SIG-M5 (cell line): ENCODE measurements at places on chromosomes 4 and X.
A peak's percentile ranks its signal among the peaks of the same experiment; 100 is the strongest.

DNA sequence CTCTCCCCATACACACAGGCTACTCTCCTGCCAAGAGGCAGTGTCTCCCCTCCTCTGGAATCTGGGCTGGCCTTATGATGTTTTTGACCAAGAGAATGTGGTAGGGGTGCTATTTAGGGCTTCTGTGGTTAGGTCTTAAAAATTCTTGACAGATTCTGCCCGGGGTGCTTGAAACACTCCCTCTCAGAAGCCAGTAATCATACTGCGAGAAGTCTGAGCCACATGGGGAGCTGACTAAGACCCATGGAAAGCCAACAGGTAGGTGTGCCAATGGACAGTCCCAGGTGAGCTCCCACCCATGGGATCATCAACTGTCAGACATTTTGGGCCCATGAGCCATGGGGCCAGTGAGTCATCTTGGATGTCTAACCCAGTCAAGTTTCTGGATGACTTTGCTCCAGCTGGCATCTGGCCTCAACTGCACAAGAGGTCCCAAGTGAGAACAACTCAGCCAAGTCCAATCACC, 315.7 kb downstream of the FBXW7 start:
- no peak for DNase-seq

- no peak for DNase-seq
Observed at GRCh38 chr4:130689181-130689580, 1593.2 kb downstream of the C4orf33 start.

GRCh38 chr4:145681956-145682355, 2.0 kb downstream of the C4orf51 start:
- no peak for DNase-seq

GRCh38 chr4:78293821-78294301, 236.7 kb downstream of the FRAS1 start:
- no peak for DNase-seq

DNA sequence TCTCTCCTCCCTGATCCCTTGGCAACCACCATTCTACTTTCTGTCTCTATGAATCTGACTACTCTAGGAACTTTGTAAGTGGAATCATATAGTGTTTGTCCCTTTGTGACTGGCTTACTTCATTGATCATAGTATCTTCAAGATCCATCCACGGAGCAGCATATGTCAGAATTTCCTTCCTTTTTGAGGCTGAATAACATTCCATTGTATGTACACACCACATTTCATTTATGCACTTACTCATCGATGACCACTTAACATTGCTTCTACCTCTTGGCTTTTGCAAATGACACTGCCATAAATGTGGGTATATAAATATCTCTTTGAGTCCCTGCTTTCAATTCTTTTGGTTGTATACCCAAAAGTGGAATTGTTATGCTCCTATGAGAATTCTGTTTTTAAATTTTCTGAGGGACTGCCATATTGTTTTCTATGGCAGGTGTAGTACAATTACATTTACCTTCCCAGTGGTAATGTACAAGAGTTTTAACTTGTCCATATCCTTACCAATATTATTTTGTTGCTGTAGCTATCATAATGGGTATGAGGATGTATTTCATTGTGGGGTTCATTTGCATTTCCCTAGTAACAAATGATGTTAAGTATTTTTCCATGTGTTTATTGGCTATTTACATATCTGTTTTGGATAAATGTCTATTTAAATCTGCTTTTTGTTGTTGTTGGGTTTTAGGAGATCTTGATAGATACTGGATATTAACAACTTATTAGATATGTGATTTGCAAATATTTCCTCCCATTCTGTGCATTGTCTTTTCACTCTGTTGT, 466.1 kb downstream of the C4orf33 start:
- DNase-seq: no peak

- no peak for DNase-seq
Observed at GRCh38 chr4:24380957-24381665, 203.2 kb downstream of the DHX15 start.

GRCh38 chrX:127259742-127260141, 440.2 kb downstream of the PRR32 start:
- no peak for DNase-seq

DNA sequence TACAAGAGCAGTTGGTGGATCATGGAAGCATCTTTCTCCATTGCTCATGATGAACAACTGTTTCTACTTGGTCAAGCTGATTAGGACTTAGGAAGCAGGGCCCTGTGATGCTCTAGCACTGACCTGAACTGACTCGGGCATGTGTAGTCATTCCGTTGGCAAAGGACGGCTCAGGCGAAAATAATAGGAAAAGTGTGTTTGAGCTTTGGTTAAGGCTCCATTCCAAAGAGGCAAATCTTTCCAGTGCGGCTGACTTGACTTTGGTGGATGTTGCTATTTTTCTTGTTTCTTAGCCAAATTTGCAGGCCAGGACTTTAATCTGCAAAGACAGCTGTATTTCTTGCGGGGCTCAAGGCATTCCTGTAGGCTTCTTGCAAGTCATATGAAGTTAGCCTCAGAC, 39.5 kb downstream of the ZNF518B start:
- no peak for DNase-seq

- no peak for DNase-seq
Observed at GRCh38 chr4:47642985-47643760, 158.1 kb downstream of the ATP10D start.

DNA sequence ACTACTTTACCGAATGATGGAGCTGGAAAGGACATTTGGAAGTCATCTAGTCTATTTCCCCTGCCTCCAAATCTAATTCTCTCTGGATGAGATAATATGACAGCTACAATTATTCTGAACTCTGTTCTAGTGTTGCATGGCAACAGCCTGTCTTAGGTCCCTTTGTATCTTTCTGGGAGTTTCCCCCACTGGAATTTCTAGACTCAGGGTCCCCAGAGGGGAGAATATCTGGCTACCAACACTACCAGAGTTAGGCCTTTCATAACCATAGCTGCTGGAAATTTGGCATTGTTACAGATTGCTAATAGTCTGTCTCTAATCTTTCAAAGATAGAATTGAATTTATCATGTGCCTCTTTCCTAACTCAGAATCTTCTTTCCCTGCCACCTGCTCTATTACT, 4.5 kb downstream of the MSN start:
- DNase-seq: no peak

DNA sequence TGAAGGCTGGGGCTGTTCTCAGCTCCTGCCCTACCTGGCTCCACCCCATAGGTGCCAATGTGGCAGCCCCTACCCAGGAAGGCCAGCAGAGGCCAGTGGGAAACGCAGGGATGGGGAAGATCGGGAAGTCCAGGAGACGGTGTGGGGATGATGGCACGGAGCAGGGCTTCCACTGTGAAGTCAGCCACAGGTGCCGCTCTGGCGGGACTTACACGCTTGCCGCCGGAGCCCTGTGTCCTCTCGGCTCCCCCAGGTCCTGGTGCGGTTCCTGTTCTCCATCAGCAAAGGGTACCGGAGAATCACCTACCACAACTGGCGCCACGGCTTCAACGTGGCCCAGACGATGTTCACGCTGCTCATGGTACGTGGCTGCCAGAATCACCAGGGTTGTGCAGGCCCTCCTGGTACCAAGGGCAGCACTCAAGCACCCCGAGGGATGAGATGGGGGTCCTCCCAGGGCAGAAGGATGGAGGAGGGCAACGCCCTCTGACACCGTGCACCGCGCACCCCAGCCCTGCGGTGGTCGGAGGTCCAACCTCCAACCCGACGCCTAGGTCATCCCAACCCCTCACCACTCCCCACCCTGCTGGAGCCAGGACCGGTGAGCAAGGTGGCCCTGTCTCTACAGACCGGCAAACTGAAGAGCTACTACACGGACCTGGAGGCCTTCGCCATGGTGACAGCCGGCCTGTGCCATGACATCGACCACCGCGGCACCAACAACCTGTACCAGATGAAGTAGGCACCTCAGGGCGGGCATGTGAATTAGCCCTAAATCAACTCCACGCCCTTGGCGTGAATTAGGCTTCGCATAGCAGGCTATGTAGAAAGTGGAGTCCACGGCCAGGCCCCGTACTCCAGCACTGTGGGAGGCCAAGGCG, 12.0 kb downstream of the ATP5ME start:
- DNase-seq: no peak

DNA sequence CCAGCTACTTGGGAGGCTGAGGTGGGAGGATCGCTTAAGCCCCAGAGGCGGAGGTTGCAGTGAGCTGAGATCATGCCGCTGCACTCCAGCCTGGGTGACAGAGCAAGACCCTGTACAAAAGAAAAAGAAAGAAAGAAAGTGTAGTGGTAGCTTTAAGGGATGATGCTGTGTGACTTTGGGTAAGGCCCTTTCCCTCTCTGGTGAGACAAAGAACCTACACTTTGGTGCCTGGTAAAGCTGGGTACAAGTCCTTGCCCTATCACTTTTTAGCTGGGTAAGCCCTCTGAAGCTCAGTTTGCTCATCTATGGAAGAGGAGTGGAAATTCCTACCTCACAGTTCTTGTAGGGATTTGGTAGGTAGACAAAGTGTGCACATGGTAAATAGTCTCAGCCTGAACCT, 1.7 kb upstream of the IQSEC2 start:
- no peak for DNase-seq

DNA sequence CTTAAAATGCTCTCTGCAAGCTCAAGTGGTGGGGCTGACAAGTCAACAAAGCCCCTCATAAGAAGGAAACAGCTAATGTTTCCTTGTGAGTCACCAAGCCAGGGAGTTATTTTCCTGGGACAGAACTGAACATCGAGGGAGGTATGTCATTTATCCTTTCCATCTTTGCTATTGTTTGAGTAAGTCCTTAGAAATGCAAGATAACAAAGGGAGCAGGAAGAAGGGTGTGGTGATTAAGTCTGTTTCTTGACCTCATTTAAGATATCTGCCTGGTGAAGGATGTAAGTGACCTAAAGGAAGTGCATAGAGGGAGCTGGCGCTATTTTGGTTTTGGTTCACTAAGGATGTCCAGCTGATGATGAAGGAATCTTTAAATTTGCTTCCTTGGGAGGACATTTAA, 39.9 kb downstream of the ATG4A start:
- DNase-seq: no peak

DNA sequence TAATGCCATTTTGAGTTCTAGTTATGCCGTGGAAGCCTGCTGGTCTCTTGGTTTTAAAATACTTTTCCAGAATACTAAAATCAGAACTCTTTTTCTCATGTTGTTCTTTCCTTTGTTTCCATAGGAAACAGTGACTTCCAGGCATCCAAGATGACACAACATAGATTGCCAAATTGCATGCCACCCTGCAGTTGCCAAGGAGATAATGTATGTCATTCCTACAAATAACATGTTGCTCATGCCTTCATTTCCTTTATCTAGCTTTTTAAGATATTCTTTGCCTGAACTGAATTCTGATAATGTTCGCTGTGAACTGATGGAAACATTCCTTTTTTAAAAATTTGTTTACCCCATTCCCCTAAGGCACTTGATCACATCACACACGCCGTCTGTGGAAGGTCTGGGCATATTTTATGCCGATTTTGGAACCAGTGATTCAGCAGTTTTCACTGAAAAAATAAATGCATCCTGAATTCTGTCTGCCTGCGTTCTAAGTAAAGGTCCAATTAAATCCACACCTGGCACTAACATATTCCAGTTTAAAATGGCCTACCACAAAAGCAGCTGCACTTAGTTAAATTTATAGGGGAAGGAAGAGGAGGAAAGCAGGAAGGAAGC, 38.0 kb upstream of the COX7B2 start:
- DNase-seq: no peak

- no peak for DNase-seq
Observed at GRCh38 chr4:37561803-37562207, 124.4 kb downstream of the RELL1 start.

DNA sequence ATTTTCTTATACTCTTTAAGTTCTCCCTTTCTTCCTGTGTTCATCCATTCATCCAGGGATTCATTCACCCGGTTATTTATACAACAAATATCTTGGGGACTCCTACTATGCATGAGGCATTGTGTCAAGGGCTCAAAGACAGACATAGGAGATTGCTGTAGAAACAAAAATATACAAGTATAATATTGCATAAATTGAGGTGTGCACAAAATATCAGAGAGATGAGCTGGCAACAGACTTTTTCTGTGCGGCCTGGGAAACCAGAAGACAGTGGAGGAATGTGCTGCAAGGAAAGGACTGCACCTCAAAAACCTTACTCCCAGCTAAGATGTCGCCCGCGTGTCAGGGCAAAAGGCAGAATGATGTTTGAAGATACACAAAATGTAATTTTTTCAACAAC, 9.6 kb downstream of the OTOP1 start:
- no peak for DNase-seq

DNA sequence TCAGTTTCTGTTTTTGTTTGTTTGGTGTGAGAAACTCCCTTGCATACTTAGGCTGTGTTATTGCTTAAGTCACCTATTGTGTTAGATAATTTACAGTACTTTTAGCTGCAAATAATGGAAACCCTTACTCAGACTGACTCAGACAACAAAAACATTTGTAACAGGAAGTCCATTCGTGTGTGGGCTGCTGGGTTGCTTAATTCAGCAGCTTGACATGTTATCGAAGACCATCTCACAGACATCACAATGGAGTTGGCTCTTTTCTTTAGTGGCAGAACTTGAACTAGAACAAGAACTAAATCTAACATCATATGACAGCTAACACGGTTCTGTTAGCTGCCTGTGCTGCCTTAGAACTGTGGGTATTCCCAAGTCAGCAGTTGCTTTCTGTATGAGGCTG, 9.9 kb upstream of the GABRE start:
- no peak for DNase-seq

DNA sequence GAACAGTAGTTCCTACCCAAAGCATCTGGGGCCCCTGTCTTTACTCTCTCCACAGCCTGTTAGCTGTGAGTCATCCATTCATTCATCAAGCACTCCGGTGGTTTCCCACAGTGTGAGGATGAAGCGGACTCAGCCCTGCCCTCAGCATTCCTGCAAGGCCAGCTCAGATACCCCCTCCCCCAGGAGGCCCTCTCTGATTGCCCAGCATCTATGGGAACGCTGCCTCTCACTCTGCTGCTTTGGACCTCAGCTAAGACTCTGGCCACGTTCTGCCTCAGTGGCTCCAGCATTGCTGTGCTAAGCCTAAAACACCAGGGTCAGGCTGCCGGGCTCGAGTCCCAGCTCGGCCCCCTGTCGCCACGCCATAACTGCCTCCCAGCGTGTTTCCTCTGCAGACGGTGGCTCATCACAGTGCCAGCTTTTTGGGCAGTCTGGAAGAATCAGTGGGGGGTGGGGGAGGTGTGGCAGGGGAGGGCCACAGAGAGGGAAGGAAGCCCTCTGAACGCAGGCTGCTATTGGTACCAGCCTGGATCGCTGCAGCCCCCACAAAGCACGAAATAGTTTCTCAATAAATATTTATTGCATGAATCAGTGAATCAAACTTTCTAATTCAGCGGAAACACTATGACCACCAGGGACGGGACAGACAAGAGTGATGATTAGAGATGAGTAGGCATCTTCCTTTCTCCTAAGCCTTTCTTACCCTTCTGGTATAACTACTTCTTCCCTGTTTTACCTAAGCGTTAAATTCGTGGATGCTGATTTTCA, 74.4 kb downstream of the SORCS2 start:
- DNase-seq: no peak

DNA sequence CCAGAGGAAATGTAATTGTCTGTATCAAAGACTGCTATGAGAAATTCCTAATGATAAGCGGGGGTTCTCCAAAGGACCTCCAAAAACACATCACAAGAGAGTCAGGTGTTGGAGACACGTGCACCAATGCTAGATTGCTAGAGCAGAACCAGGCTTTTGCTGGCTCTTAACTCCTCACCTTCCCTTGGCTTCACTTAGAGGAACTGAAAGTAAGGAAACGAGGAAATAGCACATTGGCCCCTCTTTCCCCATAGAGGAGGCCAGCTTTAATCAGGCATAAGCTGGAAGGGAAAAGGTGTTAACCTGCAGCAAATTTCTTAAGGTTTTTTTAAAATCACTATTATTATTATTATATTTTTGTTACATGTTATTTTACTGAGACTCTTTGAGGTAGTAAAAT, 13.6 kb downstream of the OTC start:
- DNase-seq: peak; percentile 2
